ENCODE measurements at places on chromosomes 3 and 15.

GRCh38 chr3:129971351-129972052, 3.0 kb upstream of the TRH start:
- no peak for DNase-seq

GRCh38 chr15:64754663-64755426, 20.5 kb downstream of the RBPMS2 start:
- no peak for DNase-seq

DNA sequence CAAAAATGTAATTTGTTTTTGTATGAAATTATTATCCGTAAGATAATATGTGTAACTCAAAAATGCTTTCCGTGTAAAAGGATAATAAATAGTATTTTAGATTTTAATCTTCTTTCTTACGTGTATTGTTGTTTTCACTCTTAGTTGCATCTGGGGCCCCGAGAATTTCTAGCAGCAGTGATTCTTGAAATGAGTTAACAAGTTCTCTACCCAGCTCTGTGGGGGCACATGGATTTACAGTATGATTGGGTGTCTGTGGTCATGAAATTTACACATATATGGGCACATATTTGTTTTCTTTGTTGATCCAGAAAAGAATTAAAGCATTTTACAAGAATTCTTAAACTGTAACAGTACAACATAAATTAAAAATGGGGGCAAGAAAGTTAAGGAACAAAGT, 145.9 kb upstream of the LRRFIP2 start:
- DNase-seq: peak; percentile 18

GRCh38 chr15:35506272-35506870, 39.6 kb downstream of the DPH6 start:
- DNase-seq: no peak
